PC-3 (cell line): ENCODE measurements at places on chromosomes 1 and 21. TPM values are rescaled to one million over a fixed set of nuclear protein-coding genes. Genes with fewer than 3 reads are reported as not detected.
A peak's percentile ranks its signal among the peaks of the same experiment; 100 is the strongest.

The DNAH14 gene
- total RNA-seq: 36.6 and 42.8 TPM in 2 replicates

The FAM72B gene
- total RNA-seq: 11.1 and 11.6 TPM in 2 replicates

DNA sequence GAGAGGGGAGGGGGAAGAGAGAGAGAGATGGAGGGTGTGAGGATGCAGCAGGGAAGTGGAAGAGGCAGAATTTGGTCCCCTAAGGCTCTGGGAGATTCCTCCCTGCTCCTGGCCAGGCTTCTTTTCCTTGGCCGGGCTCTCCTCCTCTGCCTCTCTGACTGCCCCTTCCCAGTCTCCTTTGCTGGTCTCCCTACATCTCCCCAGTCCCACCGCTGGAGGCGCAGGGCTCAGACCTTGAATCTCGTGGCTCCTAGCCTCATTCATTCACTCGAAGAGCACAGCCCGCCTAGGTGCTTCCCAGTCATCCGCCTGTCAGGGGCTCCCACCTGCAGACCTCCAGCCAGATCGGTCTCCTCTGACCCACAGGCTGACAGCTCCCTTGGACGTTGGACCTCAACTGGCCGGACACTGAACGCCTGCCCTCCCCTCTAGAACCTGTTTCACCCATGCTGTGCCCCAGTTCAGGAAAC lies 76.5 kb downstream of the VWA5B1 start:
- H3K36me3 ChIP-seq: no peaks in the 10 kb centered on the region
- H3K27me3 ChIP-seq: peaks cover 26% of the 10 kb centered on the region
- peak overlapping the region; percentile 64 for H3K4me3 ChIP-seq

DNA sequence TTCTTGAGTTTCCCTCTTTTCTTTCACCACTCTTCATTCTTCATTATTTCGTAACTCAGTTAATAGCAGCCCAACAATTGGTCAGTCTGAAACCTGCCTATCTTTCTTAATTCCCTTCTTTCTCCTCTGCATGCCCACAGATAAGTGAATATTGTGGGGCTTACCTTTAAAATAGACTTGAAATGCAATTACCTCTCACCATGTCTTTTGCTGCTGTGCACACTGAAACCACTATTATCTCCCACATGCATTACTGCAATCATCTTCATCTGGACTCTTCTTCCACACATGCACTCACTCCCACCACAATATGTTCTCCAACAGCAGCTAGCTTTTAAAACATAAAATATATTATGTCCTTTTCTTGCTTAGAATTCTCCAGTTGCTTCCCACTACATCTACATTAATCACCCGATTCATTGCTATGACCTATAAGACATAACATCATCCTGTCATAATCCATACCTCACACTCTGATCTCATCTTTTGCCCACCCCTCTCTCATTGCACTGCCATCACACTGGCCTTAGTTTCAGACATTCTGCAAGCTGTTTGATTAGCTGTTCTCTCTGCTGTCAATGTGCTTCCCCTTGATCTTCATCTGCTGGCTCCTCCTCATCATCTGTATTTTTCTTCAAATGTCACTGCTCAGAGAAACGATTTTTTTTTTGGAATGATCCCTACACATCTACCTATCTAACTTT lies 304.8 kb downstream of the PTPRC start:
- no peaks in the 10 kb centered on the region for H3K4me1 ChIP-seq
- DNase-seq: no peak
- no peaks in the 10 kb centered on the region for H3K27me3 ChIP-seq
- no peaks in the 10 kb centered on the region for H3K36me3 ChIP-seq

GRCh38 chr1:244066954-244067716 lies 16.1 kb downstream of the ZBTB18 start:
- no peak for DNase-seq
- H3K4me1 ChIP-seq: no peaks in the 10 kb centered on the region
- no peak overlapping the region for H3K4me3 ChIP-seq
- no peak overlapping the region for H3K27ac ChIP-seq
- no peaks in the 10 kb centered on the region for H3K27me3 ChIP-seq

GRCh38 chr1:58893257-58893869 lies 109.5 kb upstream of the JUN start:
- no peak for DNase-seq
- no peak overlapping the region for H3K27ac ChIP-seq
- H3K27me3 ChIP-seq: no peaks in the 10 kb centered on the region
- no peaks in the 10 kb centered on the region for H3K4me1 ChIP-seq
- no peaks in the 10 kb centered on the region for H3K36me3 ChIP-seq
